ENCODE measurements at places on chromosomes 4 and X. TPM values are rescaled to one million over a fixed set of nuclear protein-coding genes. Genes with fewer than 3 reads are reported as not detected.

DNA sequence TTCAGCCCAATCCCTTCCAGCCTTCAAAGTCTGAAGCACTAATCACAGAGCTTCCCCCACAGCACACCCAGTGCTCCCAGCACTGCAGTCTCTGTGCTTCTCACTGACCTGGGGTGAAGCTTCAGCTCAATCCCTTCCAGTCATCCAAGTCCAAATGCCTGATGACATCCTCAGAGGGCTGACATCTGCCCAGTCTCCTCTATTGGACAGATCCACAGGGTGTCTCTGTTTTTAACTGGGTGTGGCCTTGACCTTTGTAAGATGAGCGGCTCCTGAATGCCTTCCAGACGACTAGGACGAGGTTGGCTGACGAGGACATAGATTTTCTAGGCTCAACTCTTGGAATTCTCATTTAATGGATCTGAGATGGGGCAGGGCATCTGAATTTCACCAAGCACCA lies 7.6 kb upstream of the SLC2A9 start:
- 0 out of 2 replicates have a peak, but pooled peaks cover 10% of the 10 kb centered on the region for H3K4me1 ChIP-seq
- H3K27ac ChIP-seq = no peak overlapping the region
- no peak for DNase-seq
- no peak overlapping the region for H3K4me3 ChIP-seq
- no peaks in the 10 kb centered on the region for H3K36me3 ChIP-seq
- no peaks in the 10 kb centered on the region for H3K27me3 ChIP-seq

DNA sequence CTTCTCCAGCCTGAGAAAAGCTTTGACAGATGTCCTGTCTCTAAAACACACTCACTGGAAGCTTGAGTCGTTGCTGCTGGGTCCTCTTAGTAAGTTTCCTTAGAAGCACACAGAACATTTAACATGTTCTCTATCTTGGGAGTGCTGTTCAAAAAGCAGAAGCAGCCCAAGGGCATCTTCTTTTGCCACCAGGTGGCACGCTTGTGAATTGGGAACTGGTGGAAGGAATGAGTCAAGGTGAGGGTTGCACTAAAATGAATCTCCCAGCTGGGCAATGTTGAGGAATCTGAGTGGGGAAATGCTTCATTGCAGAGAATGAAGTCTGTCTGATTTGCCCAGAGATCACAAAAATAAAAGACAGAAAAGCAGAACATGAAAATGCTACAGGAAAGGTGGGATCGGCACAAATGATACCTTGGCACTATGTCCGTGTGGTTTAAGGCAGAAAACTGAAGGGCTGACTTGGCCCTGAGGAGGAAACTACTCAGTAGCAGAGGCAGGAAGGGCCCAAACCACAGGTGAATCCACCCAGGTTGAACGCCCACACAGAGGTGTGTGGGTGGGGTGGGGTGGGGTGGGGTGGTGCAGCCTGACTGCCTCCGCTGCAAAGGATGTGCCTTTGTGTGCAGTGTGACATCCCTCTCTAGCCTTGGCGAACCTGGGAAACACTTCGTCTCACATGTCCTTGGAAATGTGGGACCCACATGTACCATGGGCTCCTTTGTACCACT lies 26.0 kb downstream of the KIT start:
- H3K4me1 ChIP-seq = peaks cover 24% of the 10 kb centered on the region
- no peak overlapping the region for H3K4me3 ChIP-seq
- H3K27me3 ChIP-seq = no peaks in the 10 kb centered on the region
- DNase-seq = peak; percentile 56
- H3K36me3 ChIP-seq = no peaks in the 10 kb centered on the region
- no peak overlapping the region for H3K27ac ChIP-seq

The ESX1 gene
- total RNA-seq = not detected

GRCh38 chr4:69051576-69051943 lies 44.7 kb upstream of the UGT2B7 start:
- no peak for DNase-seq
- no peak overlapping the region for H3K27ac ChIP-seq
- H3K4me3 ChIP-seq = no peak overlapping the region

The NSG1 gene
- 22.3 TPM for total RNA-seq

DNA sequence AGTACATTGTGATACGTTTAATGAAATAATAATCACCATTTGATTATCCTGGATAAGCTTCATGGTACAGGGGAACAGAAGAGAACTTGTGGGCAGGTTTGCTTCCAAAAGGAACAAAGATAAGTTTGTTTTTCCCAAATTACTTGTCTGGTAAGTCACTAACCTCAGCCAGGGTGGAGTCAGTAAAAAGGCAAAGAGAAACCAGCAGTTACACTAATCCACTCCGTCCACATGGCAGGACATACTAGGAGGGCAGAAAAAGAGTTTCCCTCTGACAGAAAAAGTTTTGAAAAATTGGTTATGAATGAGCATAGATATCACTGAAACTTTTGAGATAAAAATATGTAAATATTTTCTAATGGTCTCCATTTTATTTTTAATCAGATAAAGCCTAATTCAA lies 285.9 kb downstream of the IL15 start:
- no peak overlapping the region for H3K27ac ChIP-seq
- no peak overlapping the region for H3K4me3 ChIP-seq
- H3K4me1 ChIP-seq = peaks cover 3% of the 10 kb centered on the region
- no peaks in the 10 kb centered on the region for H3K27me3 ChIP-seq
- no peaks in the 10 kb centered on the region for H3K36me3 ChIP-seq
- no peak for DNase-seq

GRCh38 chrX:31580227-31580626 lies 508.4 kb upstream of the FTHL17 start:
- peaks cover 13% of the 10 kb centered on the region for H3K4me1 ChIP-seq
- no peak overlapping the region for H3K27ac ChIP-seq
- DNase-seq = no peak
- H3K36me3 ChIP-seq = no peaks in the 10 kb centered on the region
- no peak overlapping the region for H3K4me3 ChIP-seq

The REPS2 gene
- total RNA-seq = 3.5 TPM

The SLITRK4 gene
- not detected for total RNA-seq

DNA sequence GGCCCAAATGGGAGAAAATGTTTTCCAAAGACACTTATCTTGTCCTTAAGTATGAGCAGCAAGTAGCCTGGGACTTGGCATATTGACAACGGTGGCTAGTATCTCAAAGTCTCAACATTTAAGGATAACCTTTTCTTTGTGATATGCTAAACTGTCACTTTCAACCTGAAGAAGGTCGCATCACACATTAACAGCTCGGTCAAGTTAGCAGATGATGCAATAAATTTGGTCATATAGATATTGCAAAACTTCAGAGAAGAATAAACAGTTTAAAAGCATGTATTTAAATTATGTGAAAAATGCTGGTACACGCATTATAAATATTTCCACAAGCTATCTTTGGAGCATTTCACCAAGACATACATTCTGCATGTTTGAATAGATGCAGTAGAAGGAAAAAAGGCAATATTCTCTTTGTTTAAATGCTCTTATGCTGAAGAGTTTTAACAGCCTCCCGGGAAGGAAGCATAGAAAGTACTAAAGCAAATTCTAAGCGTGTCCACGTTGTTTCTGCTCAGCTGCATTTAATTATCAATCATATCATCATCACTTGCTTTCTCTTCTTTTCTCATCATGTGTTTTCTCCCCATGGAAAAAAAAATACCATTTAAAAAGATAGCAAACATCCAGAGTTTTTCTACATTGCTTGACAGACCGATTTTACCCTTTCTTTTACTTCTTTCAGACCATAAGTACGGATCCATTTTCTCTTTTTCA lies 24.2 kb downstream of the ARHGAP6 start:
- no peaks in the 10 kb centered on the region for H3K4me1 ChIP-seq
- DNase-seq = no peak
- no peak overlapping the region for H3K4me3 ChIP-seq
- H3K27me3 ChIP-seq = peaks cover 5% of the 10 kb centered on the region
- H3K27ac ChIP-seq = no peak overlapping the region
- H3K36me3 ChIP-seq = no peaks in the 10 kb centered on the region

The FAM200B gene
- 25.8 TPM for total RNA-seq

The RNF150 gene
- total RNA-seq = 7.0 TPM

GRCh38 chr4:176320340-176320975 lies 692 bp downstream of the SPCS3 start:
- peaks cover 38% of the 10 kb centered on the region for H3K4me1 ChIP-seq
- H3K27me3 ChIP-seq = no peaks in the 10 kb centered on the region
- peak overlapping the region; percentile 10 for H3K27ac ChIP-seq

- H3K4me3 ChIP-seq = no peak overlapping the region
- peaks cover 18% of the 10 kb centered on the region for H3K4me1 ChIP-seq
- H3K27me3 ChIP-seq = no peaks in the 10 kb centered on the region
- H3K36me3 ChIP-seq = peaks cover 6% of the 10 kb centered on the region
Measured at GRCh38 chr4:26175006-26175786, 145.6 kb upstream of the RBPJ start.

- no peak for DNase-seq
- H3K36me3 ChIP-seq = no peaks in the 10 kb centered on the region
- H3K4me1 ChIP-seq = peaks cover 31% of the 10 kb centered on the region
- H3K27me3 ChIP-seq = no peaks in the 10 kb centered on the region
- H3K4me3 ChIP-seq = no peak overlapping the region
Measured at GRCh38 chrX:68115371-68115770, 317.9 kb downstream of the OPHN1 start.

The ACSL1 gene
- total RNA-seq = 6.6 TPM

The SYTL4 gene
- total RNA-seq = 0.31 TPM

DNA sequence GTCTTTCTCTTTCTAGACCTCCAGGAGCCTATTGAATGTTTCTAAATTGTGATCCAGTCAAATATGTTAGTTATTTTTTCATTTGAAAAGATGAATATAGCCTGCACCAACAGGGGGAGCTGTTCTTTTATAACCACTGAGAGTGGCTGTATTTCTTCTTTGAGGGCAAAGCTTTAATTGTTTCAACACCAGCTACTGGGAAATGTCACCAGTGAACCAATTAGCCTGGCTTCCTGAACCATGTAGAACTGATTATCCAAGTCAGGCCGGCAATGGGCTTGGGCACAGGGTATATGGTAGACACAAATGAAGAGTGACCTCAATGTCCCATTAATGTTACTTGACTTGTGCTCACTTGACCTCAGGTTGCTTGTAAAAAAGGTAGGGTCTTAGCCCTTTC lies 4.8 kb upstream of the DAPP1 start:
- no peaks in the 10 kb centered on the region for H3K36me3 ChIP-seq
- H3K27me3 ChIP-seq = no peaks in the 10 kb centered on the region
- no peak overlapping the region for H3K27ac ChIP-seq
- DNase-seq = no peak

DNA sequence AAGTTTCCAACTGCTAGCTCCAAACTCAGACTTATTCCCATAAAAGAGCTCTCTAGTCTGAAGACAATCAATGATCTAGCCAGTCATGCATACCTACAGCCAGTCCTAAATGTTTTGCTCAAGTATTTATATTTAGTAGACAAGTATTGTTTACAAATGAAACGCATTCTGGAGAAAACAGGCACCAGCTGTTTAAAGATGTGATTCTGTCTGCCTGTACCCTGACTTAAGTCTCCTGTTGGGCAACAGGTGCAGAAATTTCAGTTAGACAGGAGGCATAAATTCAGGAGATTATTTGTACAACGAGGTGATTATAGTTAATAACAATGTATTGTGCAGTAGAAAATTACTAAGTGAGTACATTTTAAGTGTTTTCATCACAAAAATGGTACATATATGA lies 28.9 kb downstream of the LNX1 start:
- peaks cover 20% of the 10 kb centered on the region for H3K4me1 ChIP-seq
- H3K4me3 ChIP-seq = no peak overlapping the region
- DNase-seq = no peak
- H3K27ac ChIP-seq = no peak overlapping the region

DNA sequence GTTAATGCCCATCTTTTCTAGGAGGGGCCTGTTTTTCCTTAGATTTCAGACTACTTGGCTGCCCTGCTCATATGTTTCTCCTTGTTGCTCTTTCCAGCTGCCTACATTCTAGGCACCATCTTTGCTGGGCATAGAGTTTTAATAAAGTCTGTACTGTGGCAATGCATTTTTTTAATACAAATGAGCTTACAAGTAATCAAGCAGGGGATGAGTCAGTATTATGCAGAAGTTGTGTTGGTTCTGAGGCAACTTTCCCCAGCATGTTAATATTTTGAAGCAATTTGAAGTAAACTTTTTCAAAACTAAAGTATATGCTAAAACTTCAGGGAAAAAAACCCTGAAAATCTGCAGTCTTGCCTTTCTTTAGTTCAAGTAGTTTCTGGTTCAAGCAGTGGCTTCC lies 372.0 kb upstream of the GATB start:
- no peaks in the 10 kb centered on the region for H3K4me1 ChIP-seq
- H3K27ac ChIP-seq = no peak overlapping the region
- peaks cover 3% of the 10 kb centered on the region for H3K27me3 ChIP-seq
- H3K4me3 ChIP-seq = no peak overlapping the region
- DNase-seq = no peak

The VCX3A gene
- 0.25 TPM for total RNA-seq

Data from WTC11 (cell line).